ENCODE measurements at places on chromosomes 6 and 20. TPM values are rescaled to one million over a fixed set of nuclear protein-coding genes. Genes with fewer than 3 reads are reported as not detected.
A peak's percentile ranks its signal among the peaks of the same experiment; 100 is the strongest.

MAP7 gene
- polyA plus RNA-seq: 49.5 TPM

ACTL10 gene
- polyA plus RNA-seq: not detected

FAM217B gene
- polyA plus RNA-seq: 6.3 TPM

RSPH9 gene
- 0.09 TPM for polyA plus RNA-seq

RNF144B gene
- polyA plus RNA-seq: 0.36 TPM

HLA-DRB5 gene
- polyA plus RNA-seq: not detected

PRDM1 gene
- 2.6 TPM for polyA plus RNA-seq

SLC12A5 gene
- polyA plus RNA-seq: 11.5 TPM

CFB gene
- 4.4 TPM for polyA plus RNA-seq

CTAGE9 gene
- not detected for polyA plus RNA-seq

CDH4 gene
- polyA plus RNA-seq: 10.3 TPM

FAM83C gene
- not detected for polyA plus RNA-seq

VNN1 gene
- polyA plus RNA-seq: 0.03 TPM

DNA sequence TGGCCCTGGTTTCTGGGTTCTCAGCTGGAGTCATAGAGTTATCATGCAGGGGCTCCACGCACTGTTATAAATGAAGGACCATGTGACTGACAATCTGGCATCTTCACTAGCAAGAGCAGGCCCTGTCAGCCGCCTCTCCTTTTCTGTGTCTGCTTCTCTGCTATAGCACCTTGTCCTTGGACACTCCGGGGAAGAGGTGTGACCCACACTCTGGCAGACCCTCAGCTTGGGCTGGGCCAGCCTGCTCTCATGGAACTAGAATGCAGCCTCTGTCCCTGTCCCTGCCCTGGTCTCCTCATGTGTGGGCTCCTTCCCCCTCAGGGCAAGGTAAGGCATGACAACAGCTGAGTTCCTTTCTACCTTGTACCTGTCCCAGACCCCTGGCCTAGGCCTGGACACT is 10.9 kb upstream of the FANCE start:
- no peak for DNase-seq

GRCh38 chr6:170174771-170175643 is 115.9 kb downstream of the DLL1 start:
- no peak for DNase-seq

- no peak for DNase-seq
Observed at GRCh38 chr6:127918506-127919427, 17.9 kb upstream of the THEMIS start.

- no peak for DNase-seq
Observed at GRCh38 chr6:166492092-166492741, 94.3 kb downstream of the RAMACL start.

- no peak for DNase-seq
Observed at GRCh38 chr6:105269390-105269789, 89.6 kb upstream of the POPDC3 start.

- peak; percentile 67 for DNase-seq
Observed at GRCh38 chr20:34708621-34709043, 4.5 kb downstream of the TP53INP2 start.

DNA sequence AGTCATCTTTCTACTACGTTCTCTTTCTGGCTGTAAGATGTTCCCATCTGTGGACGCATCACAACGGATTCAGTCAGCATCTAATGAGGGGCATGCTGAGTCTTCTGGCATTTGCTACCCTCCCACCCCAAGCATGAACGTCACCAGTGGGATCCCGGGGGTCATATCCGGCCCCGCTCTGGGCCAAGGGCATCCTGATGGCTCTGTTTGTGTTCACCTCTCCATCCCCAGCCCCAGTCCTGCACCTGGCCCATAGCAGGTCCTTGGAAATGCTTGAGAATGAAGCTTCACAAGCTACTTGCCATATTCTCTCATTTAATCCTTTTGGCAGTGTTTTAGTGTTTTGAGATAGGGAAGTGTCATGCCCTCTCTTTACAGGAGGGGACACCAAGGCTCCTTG is 14.9 kb downstream of the APCDD1L start:
- DNase-seq: no peak

GRCh38 chr6:124190256-124190655 is 386.6 kb downstream of the NKAIN2 start:
- DNase-seq: no peak

DNA sequence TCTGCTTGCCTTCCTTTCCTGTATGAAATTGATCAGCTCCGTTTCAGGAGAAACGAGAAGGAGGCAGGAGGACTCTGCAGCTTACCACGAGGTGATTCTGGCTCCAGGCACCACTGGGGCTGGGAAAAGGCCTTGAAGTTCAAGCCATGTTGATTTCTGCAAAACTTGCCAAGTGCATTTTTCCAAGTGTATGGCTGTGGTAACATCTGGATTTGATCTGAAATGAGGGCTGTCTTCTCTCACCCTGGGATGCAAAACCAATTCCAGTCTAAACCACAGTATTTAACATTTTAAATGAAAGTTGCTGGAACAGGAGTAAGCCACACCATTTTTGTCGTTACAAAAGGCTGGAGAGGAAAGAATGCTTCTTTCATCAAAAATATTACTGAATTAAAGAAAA is 36.1 kb upstream of the FAM210B start:
- no peak for DNase-seq

GRCh38 chr6:116215414-116215813 is 38.5 kb downstream of the TSPYL4 start:
- no peak for DNase-seq

DNA sequence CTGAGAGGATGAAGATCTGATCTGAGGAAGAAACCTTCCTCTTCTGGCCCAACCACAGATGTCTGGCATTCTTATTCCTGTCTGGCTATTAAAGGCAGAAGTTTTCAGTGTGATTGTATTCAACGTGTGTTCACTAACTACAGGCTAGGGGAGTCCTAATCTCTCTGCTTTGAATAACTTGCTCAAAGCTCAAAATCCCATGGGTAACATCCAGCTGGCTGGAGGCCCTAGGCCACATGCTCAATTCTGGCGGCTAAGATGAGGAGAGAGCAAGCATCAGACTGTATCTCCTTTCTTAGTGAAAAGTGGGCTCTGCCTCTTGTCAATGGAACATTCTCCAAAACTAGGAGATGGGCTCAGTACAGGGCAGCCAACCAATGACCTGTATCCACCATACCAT is 478.0 kb downstream of the KIF16B start:
- DNase-seq: no peak

DNA sequence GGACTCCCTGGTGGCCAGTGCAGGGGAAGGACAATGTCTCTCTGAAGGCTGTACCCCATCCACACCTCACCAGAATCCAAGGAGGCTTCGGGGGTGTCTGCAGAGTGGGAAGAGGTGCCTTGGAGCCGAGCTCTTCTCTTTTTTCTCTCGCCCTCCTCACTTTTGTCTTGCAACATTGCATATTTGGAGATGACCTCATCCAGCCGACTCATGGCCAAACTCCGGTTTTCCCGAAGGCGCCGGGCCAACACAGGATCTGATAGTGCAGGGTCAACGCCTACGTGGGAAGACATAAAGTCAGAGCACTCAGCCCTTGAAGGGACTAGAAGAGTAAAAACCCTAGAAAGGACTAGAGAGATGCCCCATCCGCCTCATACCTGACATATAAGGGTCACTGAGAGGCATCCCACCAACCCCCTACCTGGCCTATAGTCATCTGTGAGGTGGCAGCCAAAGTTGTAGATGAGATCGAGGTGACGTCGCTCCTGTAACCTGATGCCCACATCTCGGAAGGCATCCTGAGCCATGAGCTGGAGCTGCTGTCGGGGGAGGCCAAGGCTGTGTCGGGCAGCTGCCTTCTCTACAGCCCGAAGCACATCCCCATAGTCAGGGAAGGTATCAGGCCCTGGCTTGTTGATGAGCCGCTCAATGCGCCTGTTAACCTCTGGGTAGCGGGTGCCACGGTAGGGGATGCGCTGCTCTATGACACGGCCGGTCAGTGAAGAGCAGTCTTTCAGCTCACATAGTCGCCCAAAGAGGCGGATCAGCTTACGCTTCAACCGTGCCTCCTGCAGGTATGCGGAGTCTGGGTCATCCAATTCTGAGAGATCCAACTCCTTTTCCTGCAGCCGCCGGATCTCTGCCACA is 3.0 kb upstream of the ZBTB22 start:
- DNase-seq: no peak

DNA sequence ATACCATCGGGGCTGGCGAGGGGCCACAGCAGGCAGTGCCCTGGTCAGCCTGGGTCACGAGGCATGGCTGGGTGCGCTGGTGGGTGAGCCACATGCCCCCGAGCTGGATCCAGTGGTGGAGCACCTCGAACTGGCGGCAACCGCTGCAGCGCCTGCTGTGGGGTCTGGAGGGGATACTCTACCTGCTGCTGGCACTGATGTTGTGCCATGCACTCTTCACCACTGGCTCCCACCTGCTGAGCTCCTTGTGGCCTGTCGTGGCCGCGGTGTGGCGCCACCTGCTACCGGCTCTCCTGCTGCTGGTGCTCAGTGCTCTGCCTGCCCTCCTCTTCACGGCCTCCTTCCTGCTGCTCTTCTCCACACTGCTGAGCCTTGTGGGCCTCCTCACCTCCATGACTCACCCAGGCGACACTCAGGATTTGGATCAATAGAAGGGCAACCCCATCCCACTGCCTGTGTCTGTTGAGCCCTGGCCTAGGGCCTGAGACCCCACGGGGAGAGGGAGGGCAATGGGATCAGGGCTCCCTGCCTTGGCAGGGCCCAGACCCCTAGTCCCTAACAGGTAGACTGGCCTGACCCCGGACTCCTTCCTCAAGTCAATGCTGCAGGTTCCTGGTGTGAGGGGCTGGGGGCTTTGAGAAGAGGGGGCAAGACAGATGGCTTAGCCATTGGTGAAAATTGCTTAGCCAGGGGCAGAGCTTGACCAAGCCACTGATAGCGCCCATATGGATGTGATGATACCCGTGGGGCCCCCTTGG is 598 bp downstream of the TMEM239 start:
- DNase-seq: no peak

DNA sequence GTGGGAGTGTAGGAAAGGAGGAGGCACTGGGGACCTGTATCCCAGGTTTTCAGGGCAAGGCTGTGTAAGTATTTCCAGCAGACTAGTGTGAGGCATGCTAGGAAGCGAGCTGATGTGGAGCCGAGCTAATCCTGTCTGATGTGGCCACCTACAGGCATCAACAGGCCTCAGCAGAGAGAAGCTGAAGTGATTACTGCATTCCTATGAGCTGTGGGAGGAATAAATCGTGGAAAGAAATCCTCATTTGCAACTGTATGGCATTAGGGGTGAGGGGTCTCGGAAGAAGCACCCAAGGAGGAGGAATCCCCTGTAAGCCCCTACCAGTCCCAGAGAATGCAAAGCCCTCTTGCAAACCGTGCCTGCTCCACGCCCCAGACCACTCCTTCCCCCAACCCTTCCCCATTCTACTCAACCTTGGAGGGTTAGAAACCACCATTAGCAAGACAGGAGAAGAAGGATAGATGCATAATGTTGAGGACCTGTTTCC is 41.6 kb downstream of the C6orf15 start:
- DNase-seq: peak; percentile 75

- DNase-seq: no peak
Observed at GRCh38 chr6:127515234-127515793, 3.8 kb downstream of the MTCL3 start.

GRCh38 chr6:121201105-121201504 is 133.2 kb downstream of the TBC1D32 start:
- no peak for DNase-seq

GRCh38 chr6:8539453-8539852 is 104.1 kb upstream of the SLC35B3 start:
- no peak for DNase-seq

- DNase-seq: no peak
Observed at GRCh38 chr20:958936-959815, 42.9 kb downstream of the RSPO4 start.

GRCh38 chr6:74510878-74511277 is 695.0 kb downstream of the COL12A1 start:
- no peak for DNase-seq

- no peak for DNase-seq
Observed at GRCh38 chr6:74764486-74764885, 441.4 kb downstream of the COL12A1 start.

DNA sequence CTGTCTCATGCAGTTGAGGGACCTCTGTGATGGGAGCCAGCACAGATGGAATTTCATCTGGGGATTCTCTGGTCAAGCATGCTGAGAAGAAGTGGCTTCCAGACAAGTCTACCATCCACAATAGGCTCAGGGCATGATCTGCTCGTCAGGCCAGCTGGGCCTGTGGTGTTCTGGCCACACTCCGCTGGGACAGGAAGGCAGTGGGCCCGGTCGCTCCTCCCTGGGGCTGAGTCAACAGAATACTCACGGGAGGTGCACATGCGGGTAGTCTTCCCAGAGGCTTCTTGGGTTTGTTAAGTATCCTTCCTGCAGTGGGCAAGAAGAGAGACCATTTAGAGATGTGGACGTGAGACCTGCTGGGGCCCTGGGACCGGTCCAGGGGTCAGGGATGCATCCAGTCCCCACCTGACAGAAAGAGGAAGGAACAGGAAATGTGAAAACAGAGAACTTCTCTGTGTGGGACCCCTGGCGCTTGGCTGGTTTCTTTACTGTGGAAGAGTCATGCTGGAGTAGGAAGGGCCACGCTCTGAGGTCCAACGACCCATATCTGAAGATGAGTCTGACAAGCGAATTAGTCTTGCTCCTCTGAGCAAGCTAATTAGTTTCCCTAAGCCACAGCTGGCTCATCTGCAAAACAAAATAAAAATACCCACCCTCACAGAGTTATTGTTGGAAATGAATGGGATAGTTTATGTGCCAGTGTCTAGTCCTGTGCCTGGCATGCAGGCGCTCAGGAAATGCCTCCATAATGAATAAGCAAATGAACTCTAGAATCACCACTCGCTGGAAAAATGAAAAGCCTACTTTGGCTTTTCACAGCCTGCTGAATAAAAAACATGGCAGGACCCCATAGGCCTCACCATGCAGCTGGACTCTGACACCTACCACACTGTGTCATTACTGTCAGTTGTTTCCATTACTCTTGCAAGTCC is 67.3 kb downstream of the TRAM2 start:
- DNase-seq: no peak

DNA sequence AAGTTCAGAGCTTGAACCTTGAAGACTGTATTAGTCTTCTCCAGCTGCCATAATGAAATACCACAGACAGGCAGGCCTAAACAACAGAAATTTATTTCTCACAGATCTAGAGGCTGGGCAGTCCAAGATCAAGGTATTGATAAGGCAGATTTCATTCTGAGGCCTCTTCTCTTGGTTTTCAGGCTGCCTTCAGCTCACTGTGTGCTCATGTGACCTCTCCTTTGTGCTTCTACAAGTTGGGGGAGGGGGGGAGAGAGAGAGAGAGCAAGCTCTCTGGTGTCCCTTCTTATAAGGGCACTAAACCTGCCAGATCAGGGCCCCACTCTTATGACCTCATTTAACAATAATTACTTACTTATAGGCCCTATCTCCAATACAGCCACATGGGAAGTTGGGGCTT is 102.6 kb upstream of the RSPO3 start:
- no peak for DNase-seq
